ENCODE measurements at places on chromosomes 16 and 17.

- DNase-seq = no peak
Measured at GRCh38 chr17:64920026-64920418, 744 bp upstream of the LRRC37A3 start.

GRCh38 chr16:73054813-73055482 is 7.0 kb upstream of the ZFHX3 start:
- DNase-seq = no peak

GRCh38 chr17:1629504-1630310 is 1.1 kb upstream of the SLC43A2 start:
- DNase-seq = peak; percentile 75

GRCh38 chr17:6684881-6685767 is 28.0 kb downstream of the SLC13A5 start:
- no peak for DNase-seq

GRCh38 chr17:74715144-74715543 is 2.4 kb upstream of the CD300LF start:
- no peak for DNase-seq

GRCh38 chr17:40310882-40311391 is 2.0 kb downstream of the RARA start:
- DNase-seq = no peak

DNA sequence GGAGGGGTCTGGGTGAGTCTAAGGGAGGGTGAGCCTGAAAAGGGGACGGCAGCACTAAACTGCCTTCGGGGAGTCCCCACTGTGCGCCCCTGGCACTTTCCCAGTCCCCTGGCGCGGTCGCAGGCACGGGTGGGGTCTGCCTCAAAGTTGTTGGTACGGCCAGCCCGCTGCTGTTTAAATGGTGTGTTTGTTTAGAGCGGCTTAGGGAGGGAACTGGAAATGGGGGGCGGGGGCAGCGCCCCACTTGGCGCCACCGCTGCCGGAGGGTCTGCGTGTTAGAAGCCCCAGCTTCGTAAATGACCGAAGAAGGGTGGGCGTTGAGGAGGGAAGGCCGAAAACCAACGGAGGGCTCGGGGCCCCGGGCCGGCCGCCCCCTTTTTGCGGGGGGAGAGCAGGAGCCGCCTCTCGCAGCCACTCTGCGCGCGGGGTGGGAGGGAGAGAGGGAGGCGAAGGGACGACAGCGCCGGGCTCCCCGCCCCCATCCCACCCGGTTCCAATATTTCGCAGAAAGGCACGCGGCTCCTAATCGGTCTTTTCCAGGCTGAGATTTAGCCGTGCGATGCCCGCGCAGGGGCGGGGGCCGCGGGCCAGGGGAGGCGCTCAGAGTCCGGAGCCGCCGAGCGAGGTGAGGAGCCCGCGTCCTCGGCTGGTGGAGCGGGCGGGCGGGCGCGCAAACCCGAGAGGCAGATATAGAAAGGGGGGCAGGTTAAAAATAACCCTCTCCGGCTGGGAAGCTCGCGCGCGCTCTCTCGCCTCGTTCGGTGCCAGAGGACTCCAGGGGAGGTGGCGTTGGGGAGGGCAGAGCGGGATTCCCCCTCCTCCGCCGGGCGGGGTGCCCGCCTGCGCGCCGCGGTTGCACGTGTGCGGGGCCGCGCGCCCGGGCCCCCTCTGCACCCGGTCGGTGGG is 54.9 kb downstream of the SREBF1 start:
- no peak for DNase-seq

DNA sequence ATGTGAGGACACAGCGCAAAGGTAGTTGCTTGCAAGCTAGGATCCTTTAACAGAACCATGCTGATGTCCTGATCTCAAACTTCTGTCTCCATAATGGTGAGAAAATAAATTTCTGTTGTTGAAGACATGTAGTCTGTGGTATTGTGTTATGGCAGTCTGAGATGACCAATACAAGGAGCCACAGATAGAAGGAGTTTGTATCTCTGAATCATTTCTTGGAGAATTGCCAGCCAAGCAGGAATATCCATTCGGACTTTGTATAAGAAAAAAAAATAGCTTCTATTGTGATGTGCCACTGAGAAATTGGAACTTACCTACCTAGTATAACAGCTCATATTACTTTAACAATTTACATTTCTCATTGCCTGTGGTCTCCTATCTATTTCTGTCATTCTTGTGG is 447.6 kb upstream of the CA10 start:
- no peak for DNase-seq

GRCh38 chr17:46147296-46147695 is 45.9 kb downstream of the KANSL1 start:
- DNase-seq = no peak

DNA sequence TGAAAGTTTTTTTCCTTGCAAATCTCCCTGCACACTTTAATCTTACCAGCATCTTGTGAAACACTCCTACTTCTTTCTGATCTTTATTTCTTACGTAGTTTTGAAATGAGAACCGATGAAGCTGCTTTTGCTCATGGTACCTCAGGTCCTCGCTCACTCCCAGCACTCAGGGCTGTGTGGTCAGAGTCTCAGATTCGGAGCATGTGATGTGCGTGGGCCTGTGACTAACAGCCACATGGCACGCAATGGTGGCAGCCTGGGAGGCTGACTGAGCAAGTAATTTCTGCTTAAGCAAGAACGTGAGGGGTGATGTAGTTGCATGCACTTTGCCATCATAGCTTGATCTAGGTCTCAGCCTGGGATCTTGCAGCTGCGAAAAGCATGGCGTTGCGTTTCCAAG is 624.3 kb downstream of the MAF start:
- no peak for DNase-seq

Data from activated gamma-delta T cell treated with Interleukin-2 at 50 U/mL for 16 hours (primary cell).